ENCODE measurements at places on chromosomes 2 and 18.

- H3K4me3 ChIP-seq, result no peak overlapping the region
- no peaks in the 10 kb centered on the region for H3K4me1 ChIP-seq
- H3K27ac ChIP-seq, result no peak overlapping the region
- no peak for DNase-seq
- H3K27me3 ChIP-seq, result no peaks in the 10 kb centered on the region
Observed at GRCh38 chr18:68796936-68797690, 767 bp upstream of the CCDC102B start.

DNA sequence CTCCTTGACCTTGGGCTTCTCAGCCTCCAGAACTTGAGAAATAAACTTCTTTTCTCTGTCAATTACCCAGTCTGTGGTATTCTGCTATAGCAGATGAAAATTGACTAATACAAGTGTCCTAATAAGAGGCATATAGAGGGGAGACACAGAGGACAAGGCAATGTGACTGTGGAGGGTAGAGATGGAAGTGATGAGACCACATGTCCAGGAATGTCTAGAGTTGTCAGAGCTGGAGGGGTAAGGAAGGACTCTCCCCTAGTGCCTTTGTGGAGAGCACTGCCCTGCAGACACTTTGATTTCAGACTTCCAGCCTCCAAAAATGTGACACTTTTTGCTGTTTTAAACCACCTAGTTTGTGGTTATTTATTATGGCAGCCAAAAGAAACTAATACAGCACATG lies 74.4 kb downstream of the ACKR3 start:
- H3K4me3 ChIP-seq, result no peak overlapping the region
- no peaks in the 10 kb centered on the region for H3K27me3 ChIP-seq
- no peak for DNase-seq
- no peaks in the 10 kb centered on the region for H3K4me1 ChIP-seq
- no peaks in the 10 kb centered on the region for H3K36me3 ChIP-seq

- no peaks in the 10 kb centered on the region for H3K36me3 ChIP-seq
- no peaks in the 10 kb centered on the region for H3K27me3 ChIP-seq
- H3K4me3 ChIP-seq, result peak overlapping the region; percentile 59
- peaks cover 5% of the 10 kb centered on the region for H3K4me1 ChIP-seq
Observed at GRCh38 chr2:113174376-113174750, 592 bp downstream of the PSD4 start.

DNA sequence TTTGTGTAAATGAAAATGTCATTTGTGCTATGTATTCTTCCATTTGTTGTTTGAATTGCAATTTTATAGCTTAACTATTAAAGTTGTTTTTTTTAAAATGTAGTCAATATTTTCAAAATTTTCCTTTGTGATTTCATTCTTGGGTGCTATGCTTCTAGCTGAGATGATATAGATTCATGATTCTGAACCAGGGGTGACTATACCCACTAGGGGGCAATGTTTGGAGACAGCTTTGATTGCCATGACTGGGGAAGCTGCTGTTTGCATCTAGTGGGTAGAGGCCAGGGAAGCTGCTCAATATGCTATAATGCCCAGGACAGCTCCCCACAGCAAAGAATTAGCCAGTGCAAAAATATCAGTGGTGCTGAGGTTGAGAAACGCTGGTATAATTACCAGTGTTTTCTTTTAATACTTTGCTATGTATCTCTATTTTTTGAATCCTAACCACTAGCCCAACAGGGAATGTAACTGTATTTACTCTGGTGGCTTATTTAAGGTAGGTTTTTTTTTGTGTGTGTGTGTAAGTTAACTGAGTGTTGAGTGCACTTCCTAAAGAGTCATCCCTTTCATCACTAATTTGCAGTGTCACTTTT lies 99.7 kb downstream of the MEP1B start:
- peaks cover 20% of the 10 kb centered on the region for H3K36me3 ChIP-seq
- H3K4me3 ChIP-seq, result no peak overlapping the region
- H3K27me3 ChIP-seq, result no peaks in the 10 kb centered on the region
- no peaks in the 10 kb centered on the region for H3K4me1 ChIP-seq
- peak; percentile 83 for DNase-seq
- H3K27ac ChIP-seq, result no peak overlapping the region

DNA sequence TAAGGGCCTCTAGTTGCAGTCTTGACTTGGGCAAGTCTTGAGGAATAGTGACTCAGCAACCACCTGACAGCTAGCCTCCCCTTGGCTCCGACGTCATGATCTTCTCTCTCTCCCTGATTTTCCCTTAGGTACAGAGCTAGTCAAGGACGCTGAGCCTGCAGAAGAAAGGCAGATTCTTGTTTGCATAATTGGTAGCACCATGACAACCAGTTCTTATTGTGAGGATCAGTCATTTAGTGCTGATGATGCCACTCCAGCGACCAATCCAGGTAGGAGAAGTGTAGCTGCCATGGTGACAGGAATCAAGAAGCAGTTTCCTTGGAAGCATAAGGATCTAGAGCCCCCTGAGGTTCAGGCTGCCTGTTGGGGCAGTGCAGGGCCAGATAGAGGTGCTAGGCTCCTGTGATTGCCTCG lies 2.8 kb upstream of the RESP18 start:
- H3K27ac ChIP-seq, result no peak overlapping the region
- H3K27me3 ChIP-seq, result peaks cover 41% of the 10 kb centered on the region
- DNase-seq, result no peak

DNA sequence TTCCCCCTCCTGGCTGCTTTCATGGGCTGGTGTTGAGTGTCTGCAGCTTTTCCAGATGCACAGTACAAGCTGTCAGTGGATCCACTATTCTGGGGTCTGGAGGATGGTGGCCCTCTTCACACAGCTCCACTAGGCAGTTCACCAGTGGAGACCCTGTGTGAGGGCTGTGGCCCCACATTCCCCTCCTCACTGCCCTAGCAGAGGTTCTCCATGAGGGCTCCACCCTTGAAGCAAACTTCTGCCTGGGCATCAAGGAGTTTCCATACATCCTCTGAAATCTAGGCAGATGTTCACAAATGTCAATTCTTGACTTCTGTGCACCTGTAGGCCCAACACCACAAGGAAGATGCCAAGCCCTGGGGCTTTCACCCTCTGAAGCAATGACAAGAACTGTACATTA lies 1386.2 kb upstream of the ACVR2A start:
- no peak overlapping the region for H3K4me3 ChIP-seq
- no peaks in the 10 kb centered on the region for H3K27me3 ChIP-seq
- no peak for DNase-seq
- H3K36me3 ChIP-seq, result no peaks in the 10 kb centered on the region
- no peaks in the 10 kb centered on the region for H3K4me1 ChIP-seq

DNA sequence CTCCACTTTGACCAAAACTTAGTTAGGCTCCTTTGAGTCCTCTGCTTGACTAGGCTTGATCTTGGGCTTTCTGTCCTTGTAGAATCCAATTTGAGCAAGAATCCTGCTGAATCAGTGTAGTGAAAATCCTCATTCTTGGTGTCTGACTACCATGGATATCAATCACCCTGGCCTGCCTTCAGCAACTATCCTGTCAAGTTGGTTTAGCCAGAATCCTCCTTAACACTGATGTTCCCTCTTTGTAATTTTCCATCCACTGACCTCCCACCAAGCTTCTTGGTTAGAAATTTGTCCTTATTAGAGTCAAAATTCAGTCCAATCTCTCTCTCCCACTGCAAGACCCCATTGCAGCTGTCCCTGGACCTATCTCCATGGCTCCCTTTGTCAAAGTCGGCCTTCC lies 494 bp upstream of the RBM45 start:
- peaks cover 2% of the 10 kb centered on the region for H3K36me3 ChIP-seq
- no peaks in the 10 kb centered on the region for H3K27me3 ChIP-seq
- no peak for DNase-seq
- peak overlapping the region; percentile 71 for H3K4me3 ChIP-seq
- H3K27ac ChIP-seq, result no peak overlapping the region
- H3K4me1 ChIP-seq, result peaks cover 5% of the 10 kb centered on the region

GRCh38 chr2:241808721-241809382 lies at the start of gene NEU4:
TSS of gene NEU4 (plus strand) at chr2:241809193. CDS start at chr2:241814485, 5,292 bp downstream.
- peaks cover 15% of the 10 kb centered on the region for H3K4me1 ChIP-seq
- no peaks in the 10 kb centered on the region for H3K36me3 ChIP-seq
- H3K27me3 ChIP-seq, result peaks cover 11% of the 10 kb centered on the region
- peak within 1 kb of the TSS; percentile 71 for H3K4me3 ChIP-seq
- peak; percentile 92 for DNase-seq
- no peak within 1 kb of the TSS for H3K27ac ChIP-seq

GRCh38 chr2:203948733-203949132 lies 12.2 kb downstream of the ICOS start:
- no peak overlapping the region for H3K27ac ChIP-seq
- no peaks in the 10 kb centered on the region for H3K27me3 ChIP-seq
- H3K4me3 ChIP-seq, result no peak overlapping the region
- no peaks in the 10 kb centered on the region for H3K4me1 ChIP-seq
- no peak for DNase-seq
- no peaks in the 10 kb centered on the region for H3K36me3 ChIP-seq

GRCh38 chr18:67621049-67621713 lies 104.7 kb upstream of the DSEL start:
- H3K27ac ChIP-seq, result no peak overlapping the region
- H3K4me3 ChIP-seq, result no peak overlapping the region
- no peaks in the 10 kb centered on the region for H3K27me3 ChIP-seq
- DNase-seq, result peak; percentile 78
- H3K36me3 ChIP-seq, result no peaks in the 10 kb centered on the region
- H3K4me1 ChIP-seq, result no peaks in the 10 kb centered on the region

DNA sequence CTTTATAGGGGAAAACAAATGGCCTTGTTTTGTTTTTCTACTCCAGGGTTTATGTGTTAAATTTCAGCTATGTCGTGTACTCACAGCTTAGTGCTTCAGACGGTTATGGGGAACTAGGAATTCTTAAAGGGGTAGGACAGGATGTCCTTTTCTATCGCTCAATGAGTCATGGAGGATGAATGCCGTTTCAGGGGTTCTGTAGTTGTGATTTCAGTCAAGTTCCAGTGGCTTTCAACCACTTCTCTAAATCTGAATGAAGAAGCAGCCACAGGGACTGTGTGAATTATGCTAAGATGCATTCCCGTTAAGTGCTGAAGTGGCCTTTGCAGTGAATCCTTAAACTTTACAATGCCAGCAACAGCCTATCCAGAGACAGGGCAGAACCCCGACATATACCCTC lies 1231.7 kb upstream of the ZEB2 start:
- no peaks in the 10 kb centered on the region for H3K4me1 ChIP-seq
- no peak overlapping the region for H3K4me3 ChIP-seq
- DNase-seq, result peak; percentile 7
- H3K36me3 ChIP-seq, result no peaks in the 10 kb centered on the region
- no peaks in the 10 kb centered on the region for H3K27me3 ChIP-seq
- peak overlapping the region; percentile 75 for H3K27ac ChIP-seq

DNA sequence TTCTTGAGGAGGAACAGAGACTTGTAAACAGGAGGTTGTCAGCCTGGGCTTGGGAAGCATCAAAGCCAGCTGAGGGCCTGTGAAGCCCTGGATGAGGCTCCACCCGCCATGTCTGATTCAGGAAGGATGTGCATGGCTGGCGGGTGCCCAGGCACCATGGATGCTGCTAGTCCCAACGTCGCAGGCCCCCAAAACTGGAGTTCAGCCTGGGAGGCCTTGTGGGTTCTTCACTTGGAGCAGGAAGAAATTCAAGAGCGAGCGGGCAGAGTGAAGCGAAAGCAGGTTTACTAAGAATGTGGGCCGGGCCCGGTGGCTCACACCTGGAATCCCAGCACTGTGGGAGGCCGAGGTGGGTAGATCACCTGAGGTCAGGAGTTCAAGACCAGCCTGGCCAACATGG lies 12.1 kb upstream of the PXDN start:
- H3K27me3 ChIP-seq, result no peaks in the 10 kb centered on the region
- DNase-seq, result no peak

DNA sequence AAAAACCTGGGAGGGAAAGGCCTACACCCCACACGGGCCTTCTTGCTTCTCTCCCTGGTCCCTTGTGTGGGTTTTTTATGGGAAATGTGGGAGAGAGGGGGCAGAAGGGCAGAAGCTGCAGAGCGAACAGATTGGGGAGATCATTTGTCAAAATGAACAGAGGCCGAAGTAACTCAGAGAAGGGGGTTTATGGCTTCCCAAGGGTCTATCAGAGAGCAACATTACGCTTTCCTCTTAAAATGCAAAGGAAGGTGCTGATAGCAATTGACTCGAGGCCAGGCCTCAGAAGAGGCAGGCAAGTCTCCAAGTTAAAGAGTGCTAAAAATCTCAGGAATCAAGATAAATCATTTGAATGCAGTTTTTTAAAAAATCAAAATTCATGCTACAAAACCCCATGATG lies 101.5 kb downstream of the SGPP2 start:
- no peak for DNase-seq
- no peak overlapping the region for H3K27ac ChIP-seq
- no peaks in the 10 kb centered on the region for H3K4me1 ChIP-seq
- H3K4me3 ChIP-seq, result no peak overlapping the region
- H3K36me3 ChIP-seq, result peaks cover 9% of the 10 kb centered on the region

- H3K27me3 ChIP-seq, result no peaks in the 10 kb centered on the region
- H3K27ac ChIP-seq, result no peak overlapping the region
- H3K36me3 ChIP-seq, result no peaks in the 10 kb centered on the region
- DNase-seq, result no peak
- H3K4me1 ChIP-seq, result no peaks in the 10 kb centered on the region
Observed at GRCh38 chr2:124668161-124668560, 643.1 kb downstream of the CNTNAP5 start.

- no peaks in the 10 kb centered on the region for H3K36me3 ChIP-seq
- H3K4me1 ChIP-seq, result no peaks in the 10 kb centered on the region
- no peak overlapping the region for H3K27ac ChIP-seq
- no peaks in the 10 kb centered on the region for H3K27me3 ChIP-seq
Observed at GRCh38 chr18:34972765-34973414, 68.3 kb upstream of the MAPRE2 start.

GRCh38 chr2:240881913-240882312 lies 13.3 kb downstream of the AGXT start:
- DNase-seq, result no peak
- peaks cover 20% of the 10 kb centered on the region for H3K36me3 ChIP-seq
- no peak overlapping the region for H3K4me3 ChIP-seq
- H3K4me1 ChIP-seq, result no peaks in the 10 kb centered on the region
- H3K27ac ChIP-seq, result no peak overlapping the region
- H3K27me3 ChIP-seq, result no peaks in the 10 kb centered on the region

DNA sequence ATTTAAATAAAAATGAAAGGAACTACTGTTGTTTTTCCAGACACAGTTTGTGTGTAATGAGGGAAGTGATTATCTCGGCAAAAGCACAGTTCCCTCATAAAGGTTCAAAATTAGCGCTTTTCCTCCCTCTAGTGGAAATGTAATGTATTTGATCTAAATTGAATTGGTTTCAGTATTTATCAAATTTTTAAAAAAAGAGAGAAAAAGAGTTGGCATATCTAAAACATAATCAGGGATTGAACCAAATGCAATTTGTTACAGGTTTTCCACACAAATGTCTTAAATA lies 37.5 kb downstream of the CMPK2 start:
- no peaks in the 10 kb centered on the region for H3K27me3 ChIP-seq
- no peaks in the 10 kb centered on the region for H3K36me3 ChIP-seq
- no peak overlapping the region for H3K4me3 ChIP-seq
- H3K27ac ChIP-seq, result no peak overlapping the region
- peak; percentile 10 for DNase-seq

- H3K27ac ChIP-seq, result peak overlapping the region; percentile 63
- peaks cover 15% of the 10 kb centered on the region for H3K4me1 ChIP-seq
- no peak overlapping the region for H3K4me3 ChIP-seq
- no peaks in the 10 kb centered on the region for H3K27me3 ChIP-seq
Observed at GRCh38 chr2:54962511-54962910, 87.7 kb downstream of the RTN4 start.

GRCh38 chr2:119126650-119127049 lies 31.9 kb downstream of the C1QL2 start:
- H3K27me3 ChIP-seq, result no peaks in the 10 kb centered on the region
- no peaks in the 10 kb centered on the region for H3K36me3 ChIP-seq
- DNase-seq, result peak; percentile 21
- H3K4me3 ChIP-seq, result no peak overlapping the region
- H3K27ac ChIP-seq, result no peak overlapping the region

- no peak overlapping the region for H3K4me3 ChIP-seq
- H3K4me1 ChIP-seq, result no peaks in the 10 kb centered on the region
- no peaks in the 10 kb centered on the region for H3K27me3 ChIP-seq
Observed at GRCh38 chr2:196565106-196565765, 74.3 kb upstream of the CCDC150 start.

Measured in small intestine (tissue), 16 donors.